ELR (cell line): ENCODE measurements at places on chromosomes 16 and 17.

GRCh38 chr17:66923886-66924285, 40.6 kb upstream of the CACNG4 start:
- DNase-seq: no peak

GRCh38 chr16:53745753-53746266, 41.9 kb downstream of the FTO start:
- DNase-seq: peak; percentile 87

DNA sequence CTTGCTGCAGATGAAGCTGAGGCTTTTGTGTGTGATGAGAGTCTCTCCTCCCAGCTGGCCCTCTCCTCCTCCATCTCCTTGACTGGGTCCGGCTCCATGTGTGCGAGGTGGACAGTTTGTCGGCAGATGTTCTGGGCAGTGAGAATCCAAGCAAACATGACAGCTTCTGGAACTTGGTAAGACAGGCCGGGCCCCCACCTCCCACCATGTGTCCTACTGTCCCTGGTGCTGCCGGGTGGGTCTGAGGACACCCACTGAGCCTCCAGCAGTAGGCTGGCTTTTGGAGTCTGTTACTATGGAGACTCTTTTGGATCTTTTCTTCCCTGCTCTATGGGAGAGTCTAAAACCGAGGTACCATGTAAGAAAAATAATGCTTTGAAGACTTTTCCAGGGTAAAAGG, 12.7 kb downstream of the NUP85 start:
- no peak for DNase-seq

- DNase-seq: no peak
Observed at GRCh38 chr17:42288803-42289610, 709 bp downstream of the STAT5A start.

GRCh38 chr16:80390871-80391489, 149.8 kb upstream of the DYNLRB2 start:
- DNase-seq: no peak

DNA sequence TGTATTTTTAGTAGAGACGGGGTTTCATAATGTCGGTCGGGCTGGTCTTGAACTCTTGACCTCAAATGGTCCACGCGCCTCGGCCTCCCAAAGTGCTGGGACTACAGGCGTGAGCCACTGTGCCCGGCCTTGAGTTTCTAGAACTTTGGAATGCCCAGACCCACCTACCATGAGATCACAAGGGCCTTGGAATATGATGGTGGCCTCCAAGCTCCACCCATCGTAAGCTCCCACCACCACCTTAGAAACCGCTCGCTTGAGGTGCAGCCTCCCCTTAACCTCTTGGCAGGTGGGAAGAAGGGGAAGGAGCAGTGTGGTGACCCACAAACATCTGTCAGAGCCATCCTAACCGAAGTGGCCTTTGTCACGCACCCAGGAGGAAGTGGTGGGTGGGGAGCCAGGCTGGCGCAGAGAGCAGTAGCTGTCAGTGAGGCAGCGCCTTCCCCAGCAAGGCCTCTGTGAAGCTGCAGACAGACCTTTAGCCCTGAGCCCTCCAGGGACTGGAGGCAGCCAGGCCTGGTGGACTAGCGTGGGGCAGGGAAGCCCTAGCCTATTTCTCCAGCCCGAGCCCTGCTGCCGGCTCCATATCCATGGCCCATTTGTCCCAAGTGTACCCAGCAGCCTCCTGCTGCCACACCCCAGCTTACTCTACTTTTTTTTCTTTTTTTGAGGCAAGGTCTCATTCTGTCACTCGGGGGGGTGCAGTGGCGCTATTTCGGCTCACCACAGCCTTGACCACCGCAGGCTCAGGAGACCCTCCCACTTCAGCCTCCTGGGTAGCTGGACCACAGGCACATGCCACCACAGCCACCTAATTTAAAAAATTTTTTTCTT, 13.1 kb upstream of the SEPHS2 start:
- no peak for DNase-seq

DNA sequence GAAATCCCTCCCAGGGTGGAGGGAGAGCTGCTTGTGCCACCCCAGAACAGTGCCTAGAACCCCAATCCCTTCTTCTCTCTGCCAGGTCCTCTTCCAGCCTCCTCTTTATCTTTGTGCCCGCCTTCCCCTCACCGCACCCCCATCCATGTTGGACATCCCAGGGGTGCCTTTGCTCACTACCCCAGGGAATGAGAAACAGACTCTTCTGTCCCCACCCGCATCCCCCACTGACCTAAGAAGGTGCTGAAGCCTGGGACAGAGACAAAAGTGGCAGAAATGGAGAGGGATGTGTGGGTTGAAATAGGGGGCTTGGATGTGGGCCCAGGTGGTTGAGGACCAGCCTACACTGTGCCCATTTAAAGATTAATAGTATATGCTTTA, 17.0 kb downstream of the ALOX15B start:
- DNase-seq: no peak

- no peak for DNase-seq
Observed at GRCh38 chr16:49012961-49013726, 268.5 kb downstream of the CBLN1 start.

DNA sequence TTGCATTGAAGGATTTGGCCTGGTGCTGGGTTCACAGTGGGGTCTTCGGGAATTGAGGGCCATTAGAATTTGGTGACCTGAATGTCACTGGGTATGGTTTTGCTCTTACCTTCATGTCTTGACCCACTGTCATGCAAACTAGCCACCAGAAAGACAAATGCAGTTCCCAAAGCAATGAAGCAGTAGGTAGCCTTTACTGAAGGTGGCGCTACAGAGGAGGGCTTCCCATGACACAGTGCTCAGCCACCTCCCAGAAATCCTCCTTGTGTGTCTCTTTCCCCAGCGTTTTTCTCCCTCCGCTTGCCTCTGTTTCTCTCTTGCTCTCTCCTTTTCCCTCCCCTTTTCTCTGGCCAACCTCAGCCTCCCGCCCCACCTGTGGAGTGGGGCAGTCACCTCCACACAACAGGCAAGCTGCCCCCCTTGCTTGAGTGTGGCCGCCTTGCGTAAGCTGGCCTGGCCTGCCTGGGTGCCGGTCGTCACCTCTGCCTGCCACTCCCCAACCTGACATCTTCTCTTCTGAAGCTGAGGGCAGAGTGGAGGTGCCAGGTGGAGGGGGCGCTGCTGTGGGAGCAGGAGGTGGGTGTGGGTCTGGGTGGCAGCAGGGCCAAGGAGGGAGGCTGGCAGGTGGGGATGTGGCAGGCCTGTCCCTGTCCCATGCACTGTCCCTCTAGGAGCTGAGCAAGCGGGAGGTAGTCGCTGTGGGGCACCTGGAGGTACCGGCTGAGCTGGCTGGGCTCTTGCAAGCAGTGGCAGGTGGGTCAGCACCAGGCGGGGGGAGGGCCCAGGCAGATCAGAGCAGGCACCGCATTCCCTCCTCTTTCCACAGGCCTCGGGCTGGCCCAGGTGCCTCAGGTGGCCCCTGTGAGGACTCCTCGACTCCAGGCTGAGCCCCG, 34.7 kb downstream of the MYO15A start:
- DNase-seq: peak; percentile 57

DNA sequence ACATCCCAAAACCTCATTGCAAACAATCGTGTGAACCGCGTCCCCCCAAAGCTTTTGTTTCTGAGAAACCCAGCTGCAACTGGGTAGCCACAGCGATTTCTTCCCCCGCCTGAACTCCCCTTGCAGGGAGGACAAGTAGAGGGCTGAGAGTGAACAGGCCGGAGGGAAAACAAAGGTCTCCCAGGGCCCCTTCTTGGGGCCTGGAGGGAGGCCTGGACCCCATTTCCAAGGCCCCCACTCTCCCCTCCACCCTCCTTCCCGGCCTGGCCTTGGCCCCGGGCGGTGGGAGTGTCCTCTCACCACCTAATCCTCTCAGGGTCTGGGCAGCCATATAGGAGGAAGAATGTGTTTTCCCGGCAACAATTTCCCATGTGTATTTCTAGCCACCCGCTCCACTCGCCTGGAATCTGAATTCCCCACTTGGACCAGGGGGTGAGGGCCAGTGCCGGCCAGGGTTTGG, 2.6 kb downstream of the GLIS2 start:
- no peak for DNase-seq

DNA sequence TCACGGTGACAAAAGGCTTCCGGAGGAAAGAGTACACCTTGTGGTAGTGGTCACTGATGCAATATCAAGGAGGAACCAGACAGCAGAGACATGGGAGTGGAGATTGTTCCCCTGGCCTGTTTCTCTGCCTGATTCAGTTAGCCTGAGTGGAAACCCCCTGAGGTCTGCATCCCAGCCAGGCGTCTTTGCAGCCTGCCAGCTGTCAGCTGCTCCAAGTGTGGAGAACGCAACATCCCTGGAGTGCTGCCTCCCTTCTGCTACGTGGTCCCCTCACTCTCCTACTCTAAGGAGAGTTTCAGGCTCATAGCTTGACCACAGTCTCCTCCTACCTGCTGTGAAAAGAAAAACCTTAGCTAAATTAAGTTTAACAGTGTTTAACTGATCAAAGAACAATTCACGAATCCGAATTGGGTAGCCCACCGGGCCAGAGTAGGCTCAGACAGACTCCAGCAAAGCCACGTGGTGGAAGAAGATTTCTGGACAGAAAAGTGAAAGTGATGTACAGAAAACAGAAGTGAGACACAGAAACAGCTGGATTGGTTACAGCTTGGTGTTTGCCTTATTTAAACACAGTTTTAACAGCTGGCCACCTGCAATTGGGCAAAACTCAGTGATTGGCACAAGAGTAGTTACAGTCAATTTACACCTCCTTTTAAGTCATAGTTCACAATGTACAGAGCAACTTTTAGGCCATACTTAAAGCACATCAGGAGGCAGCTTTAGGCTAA, 188.6 kb downstream of the DNAH9 start:
- DNase-seq: no peak

DNA sequence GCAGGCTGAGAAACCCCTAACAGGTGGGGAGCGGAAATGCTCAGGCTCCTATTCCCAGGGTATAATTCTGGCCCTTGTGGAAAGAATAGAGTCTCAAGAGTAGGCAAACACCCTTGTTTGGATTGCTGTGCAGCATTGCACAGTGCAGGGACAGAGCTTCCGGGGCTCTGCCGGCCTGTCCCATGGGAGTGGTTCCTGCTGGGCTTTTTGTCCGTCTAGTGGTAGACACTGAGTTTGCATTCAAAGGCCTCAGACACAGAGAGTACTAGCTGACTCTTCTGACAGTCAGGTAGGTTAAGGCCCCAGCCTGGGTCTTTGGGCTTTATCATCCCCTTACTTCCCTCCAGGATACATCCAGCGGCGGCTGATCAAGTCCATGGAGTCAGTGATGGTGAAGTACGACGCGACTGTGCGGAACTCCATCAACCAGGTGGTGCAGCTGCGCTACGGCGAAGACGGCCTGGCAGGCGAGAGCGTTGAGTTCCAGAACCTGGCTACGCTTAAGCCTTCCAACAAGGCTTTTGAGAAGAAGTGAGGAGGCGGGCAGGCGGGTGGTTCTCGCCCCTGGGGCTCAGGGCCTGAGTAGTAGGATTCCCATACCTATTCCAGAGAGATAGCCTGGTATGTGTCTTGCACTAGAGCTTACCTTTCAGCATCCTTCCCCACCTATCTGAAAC, 18.1 kb downstream of the POLR2A start:
- DNase-seq: no peak

- no peak for DNase-seq
Observed at GRCh38 chr16:17496891-17497290, 26.1 kb upstream of the XYLT1 start.

GRCh38 chr17:7392696-7393612, 1.4 kb downstream of the PLSCR3 start:
- no peak for DNase-seq

DNA sequence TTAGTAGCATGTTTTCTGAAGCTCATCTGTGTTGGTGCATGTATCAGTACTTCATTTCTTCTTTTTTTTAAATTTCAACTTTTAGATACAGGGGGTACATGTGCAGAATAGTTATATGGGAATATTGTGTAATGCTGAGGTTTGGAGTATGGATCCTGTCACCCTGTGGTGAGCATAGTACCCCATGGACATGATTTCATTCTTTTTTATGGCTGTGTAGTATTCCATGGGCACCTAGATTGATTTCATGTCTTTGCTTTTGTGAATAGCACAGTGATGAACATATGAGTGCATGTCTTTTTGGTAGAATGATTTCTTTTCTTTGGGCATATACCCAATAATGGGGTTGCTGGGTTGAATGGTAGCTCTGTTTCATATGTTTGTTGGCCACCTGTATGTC, 55.0 kb upstream of the NOL11 start:
- DNase-seq: no peak

GRCh38 chr16:1403733-1404132, 10.8 kb downstream of the UNKL start:
- no peak for DNase-seq

DNA sequence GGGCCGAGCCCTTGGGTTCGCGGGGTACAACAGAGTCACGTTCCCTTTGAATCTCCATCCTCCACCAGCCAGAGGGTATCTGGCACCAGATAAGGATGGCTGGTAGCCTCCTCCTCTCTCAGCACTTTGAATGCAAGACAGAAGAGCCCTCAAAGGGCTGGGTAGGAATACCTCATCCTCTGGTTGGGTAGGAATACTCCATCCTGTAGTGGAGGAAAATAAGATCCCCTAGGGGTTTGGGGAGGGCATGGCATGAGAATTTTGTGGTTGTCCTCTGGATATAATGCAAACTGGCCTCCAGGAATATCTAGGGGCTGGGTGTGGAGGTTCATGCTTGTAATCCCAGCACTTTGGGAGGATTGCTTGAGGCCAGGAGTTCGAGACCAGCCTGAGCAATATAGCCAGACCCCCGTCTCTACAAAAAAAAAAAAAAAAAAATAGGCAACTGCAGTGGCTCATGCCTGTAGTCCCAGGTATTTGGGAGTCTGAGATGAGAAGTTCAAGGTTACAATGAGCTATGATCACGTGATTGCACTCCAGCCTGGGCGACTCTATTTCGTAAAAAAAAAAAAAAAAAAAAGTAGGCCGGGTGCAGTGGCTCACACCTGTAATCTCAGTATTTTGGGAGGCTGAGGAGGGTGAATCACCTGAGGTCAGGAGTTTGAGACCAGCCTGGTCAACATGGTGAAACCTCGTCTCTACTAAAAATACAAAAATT, 2.7 kb downstream of the IGFBP4 start:
- peak; percentile 61 for DNase-seq

- DNase-seq: no peak
Observed at GRCh38 chr17:1640329-1641064, 5.0 kb downstream of the SCARF1 start.

DNA sequence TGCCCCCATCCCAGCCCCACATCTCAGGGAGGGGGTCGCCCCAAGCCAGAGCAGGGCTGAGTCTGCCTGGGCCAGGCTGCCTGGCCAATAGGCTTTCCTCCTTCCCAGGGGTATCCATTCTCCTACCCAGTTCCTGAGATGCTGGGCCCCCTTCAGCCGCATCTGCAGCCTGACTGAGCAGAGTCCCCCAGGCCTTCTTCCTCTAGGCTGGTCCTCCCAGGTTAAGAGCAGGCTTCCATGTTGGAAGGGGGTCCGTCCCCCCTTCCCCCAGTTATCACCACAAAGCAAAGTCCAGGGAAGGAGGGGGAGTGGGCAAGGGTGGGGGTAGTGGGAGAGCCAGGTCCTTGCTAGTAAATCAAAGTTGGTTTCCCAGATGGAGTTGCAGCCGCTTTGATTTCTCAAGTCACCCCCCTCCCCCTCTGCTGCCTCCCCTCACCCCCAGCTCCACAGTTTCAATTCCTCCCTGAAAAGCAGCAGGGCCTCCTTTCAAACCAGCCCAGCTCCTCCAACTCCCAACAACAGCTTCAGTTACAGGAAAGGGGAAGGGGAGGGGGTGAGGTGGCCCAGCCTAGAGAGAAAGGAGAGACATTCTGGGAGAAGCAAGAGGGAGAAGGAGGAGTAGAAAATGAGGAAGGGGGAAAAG, 9.5 kb upstream of the FZD2 start:
- DNase-seq: no peak
